ENCODE measurements at places on chromosomes 5 and 9. TPM values are rescaled to one million over a fixed set of nuclear protein-coding genes. Genes with fewer than 3 reads are reported as not detected.

PTRH1 gene
- 4.3 TPM for total RNA-seq

IRGM gene
- not detected for total RNA-seq

EIF4E1B gene
- not detected for total RNA-seq

CNTNAP3 gene
- 12.3 TPM for total RNA-seq

MARCHF11 gene
- total RNA-seq: not detected

ZNF367 gene
- total RNA-seq: 35.5 TPM

Measured in SJCRH30 (cell line).